NCI-H748 treated with DMSO at 0.1 percent for 48 hours (cell line): ENCODE measurements at places on chromosomes 4 and X.

DNA sequence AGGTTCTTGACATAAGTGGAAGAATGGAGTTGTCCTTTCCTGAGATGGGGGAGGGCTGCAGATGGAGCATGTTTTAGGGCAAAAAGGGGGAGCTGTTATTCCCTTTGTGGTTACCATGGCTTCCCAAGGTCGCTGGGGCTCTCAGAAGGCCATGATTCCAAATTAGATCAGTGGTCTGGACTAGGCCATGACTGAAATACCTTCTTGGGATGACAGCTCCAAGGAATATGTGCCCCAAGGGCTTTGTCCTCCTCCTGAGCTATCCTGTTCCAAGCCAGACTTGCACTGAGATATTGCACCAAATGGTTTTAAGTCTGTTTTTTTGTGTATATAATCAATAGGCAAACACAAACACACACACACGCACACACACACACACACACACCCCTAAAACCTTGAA lies 3.0 kb upstream of the RBPJ start:
- DNase-seq, result no peak

DNA sequence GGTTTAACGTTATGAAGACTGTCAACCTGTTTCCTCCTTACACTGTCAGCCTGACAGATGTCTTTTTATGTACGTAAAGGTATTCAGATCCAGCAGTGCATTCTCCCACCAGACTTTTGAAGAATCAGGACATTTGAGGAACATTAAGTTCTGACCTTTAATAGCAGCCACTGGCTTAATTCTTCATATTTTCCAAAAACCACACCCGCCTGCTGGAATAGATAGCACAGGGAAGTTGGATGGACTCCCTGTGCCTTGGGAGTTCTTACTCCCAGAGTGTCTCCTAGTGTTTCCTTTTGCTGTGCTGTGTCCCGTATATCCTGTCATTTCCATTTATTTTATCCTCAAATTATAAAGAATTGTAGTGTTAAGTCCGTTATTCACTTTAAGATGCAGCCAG lies 94.5 kb downstream of the AFF1 start:
- DNase-seq, result no peak

- DNase-seq, result no peak
Observed at GRCh38 chrX:140713174-140713539, 3.6 kb downstream of the LINC00632 start.

- DNase-seq, result no peak
Observed at GRCh38 chrX:152819732-152820131, 10.8 kb downstream of the CETN2 start.

- DNase-seq, result no peak
Observed at GRCh38 chr4:24780936-24781495, 14.4 kb upstream of the SOD3 start.

DNA sequence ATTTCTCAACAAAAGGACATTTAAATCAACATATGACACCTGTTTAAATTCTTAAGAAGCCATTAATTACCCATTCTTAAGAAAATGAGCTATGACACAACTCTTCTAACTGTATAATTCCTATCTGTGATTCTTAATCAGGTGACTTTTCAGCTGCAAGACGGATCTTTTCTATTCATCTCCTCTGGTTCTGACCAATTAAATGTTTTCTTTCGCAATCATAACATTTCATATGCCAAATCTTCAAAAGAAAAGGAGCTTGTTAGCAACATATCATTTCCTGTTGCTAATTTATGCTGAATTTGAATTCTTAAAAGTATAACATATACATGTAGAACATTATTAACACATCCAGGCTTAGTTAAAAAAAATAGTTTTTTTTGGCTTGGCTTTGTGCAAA lies 62.5 kb downstream of the SEL1L3 start:
- no peak for DNase-seq

GRCh38 chrX:17553469-17553868 lies 178.5 kb downstream of the NHS start:
- DNase-seq, result no peak

DNA sequence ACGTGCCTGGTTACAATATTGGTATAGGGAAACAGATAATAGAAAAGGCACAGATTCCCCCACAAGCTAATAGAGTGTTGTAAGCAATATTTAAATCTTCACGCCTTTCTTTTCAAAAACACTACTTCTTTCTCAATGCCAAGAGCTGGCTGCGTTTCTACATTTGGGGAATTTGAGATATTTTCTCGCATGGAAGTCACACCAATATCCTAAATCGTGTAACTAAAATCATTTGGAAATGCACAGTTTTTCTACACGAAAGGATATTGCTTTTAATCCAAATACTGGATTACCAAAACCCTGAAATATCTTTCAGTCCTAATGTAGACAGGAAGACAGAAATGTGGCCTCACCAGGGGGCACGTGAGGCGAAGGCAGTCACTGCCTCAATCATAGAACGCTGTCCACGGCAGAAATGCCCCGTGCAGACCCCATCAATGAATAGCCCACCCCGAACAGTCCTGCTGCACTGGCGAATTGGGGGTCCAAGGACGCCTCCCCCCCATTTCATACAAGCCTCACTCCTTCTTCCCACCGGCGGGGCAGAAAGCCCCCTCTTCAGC lies 106.6 kb downstream of the NSUN7 start:
- no peak for DNase-seq

- DNase-seq, result no peak
Observed at GRCh38 chrX:110397339-110397738, 38.7 kb downstream of the RTL9 start.

- no peak for DNase-seq
Observed at GRCh38 chrX:13966071-13966792, 63.5 kb downstream of the GEMIN8 start.

- no peak for DNase-seq
Observed at GRCh38 chrX:44265559-44265958, 77.9 kb downstream of the EFHC2 start.

- DNase-seq, result no peak
Observed at GRCh38 chr4:143555676-143556075, 42.2 kb downstream of the SMARCA5 start.

DNA sequence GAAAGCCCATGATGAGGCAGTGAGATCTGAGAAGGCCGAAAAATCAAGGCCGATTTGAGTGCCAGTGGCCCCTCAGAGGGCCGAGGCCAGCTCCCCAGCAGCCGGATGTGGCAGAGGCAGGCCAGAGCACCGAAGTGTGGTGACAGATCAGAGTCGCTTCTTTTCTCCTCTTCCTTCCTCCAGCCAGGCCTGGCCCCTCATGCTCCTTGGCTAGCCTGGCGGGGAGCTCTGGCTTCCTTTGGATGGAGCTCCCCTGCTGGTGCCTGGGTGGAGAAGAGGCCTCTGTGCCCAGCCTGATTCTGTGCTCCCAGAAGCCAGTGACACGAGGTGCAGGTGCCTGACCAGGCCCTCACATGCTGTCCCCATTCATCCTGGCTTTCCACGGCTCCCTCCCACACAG lies 127.2 kb upstream of the PABPC4L start:
- no peak for DNase-seq

- no peak for DNase-seq
Observed at GRCh38 chr4:130760246-130760645, 1664.3 kb downstream of the C4orf33 start.
